ENCODE measurements at places on chromosomes 7 and 10. TPM values are rescaled to one million over a fixed set of nuclear protein-coding genes. Genes with fewer than 3 reads are reported as not detected.
A peak's percentile ranks its signal among the peaks of the same experiment; 100 is the strongest.

GRCh38 chr7:70712942-70713341 lies 419.0 kb upstream of the GALNT17 start:
- H3K27ac ChIP-seq: no peak overlapping the region
- DNase-seq: no peak
- no peaks in the 10 kb centered on the region for H3K36me3 ChIP-seq
- no peak overlapping the region for H3K4me3 ChIP-seq
- no peaks in the 10 kb centered on the region for H3K4me1 ChIP-seq

DNA sequence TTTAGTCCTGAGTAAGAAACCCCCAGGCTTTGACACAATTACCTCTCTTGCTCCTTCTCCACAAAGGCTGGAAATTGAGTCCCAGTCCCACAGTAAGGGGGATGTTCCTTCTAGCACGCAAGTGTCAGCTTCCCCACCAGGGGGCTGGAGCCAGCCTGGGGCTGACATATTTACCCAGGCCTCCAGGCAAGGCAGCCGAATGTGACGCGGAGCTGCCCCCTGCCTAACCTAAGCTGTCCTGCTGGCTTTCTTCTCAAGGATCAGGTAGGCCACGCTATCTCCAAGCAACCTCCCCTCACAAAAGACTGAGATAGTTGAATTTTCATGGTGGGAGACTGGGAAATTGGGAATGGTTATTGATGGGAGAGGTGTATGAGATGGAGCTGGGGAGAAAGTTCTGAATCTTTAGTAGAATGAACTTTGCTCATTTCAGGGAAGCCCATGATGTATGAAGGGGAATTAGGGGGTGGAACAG lies 19.2 kb upstream of the BMPER start:
- no peak overlapping the region for H3K4me3 ChIP-seq
- H3K27ac ChIP-seq: no peak overlapping the region
- H3K4me1 ChIP-seq: no peaks in the 10 kb centered on the region
- DNase-seq: no peak
- no peaks in the 10 kb centered on the region for H3K36me3 ChIP-seq

DNA sequence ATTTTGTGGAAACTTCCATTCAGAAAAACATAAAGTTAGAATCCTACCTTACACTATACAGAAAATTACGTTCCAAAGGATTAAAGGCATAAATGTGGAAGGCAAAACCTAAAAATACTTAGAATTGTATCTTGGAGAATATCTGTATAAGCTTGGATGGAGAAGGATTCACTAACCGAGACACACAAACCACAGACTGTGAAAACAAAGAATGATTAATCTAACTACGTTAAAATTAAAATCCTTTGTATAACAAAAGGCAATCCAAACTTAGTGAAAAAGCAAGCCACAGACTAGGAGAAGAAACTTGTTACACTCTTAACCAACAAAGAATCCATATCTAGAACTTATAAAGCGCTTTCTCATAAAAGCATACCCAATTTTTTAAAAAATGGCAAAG lies 678.8 kb downstream of the INHBA start:
- H3K36me3 ChIP-seq: no peaks in the 10 kb centered on the region
- H3K27me3 ChIP-seq: no peaks in the 10 kb centered on the region
- no peak overlapping the region for H3K4me3 ChIP-seq
- DNase-seq: no peak
- no peak overlapping the region for H3K27ac ChIP-seq
- H3K4me1 ChIP-seq: no peaks in the 10 kb centered on the region

GRCh38 chr7:46545790-46546189 lies 624.7 kb upstream of the IGFBP3 start:
- H3K27ac ChIP-seq: no peak overlapping the region
- DNase-seq: no peak
- H3K36me3 ChIP-seq: no peaks in the 10 kb centered on the region
- H3K4me1 ChIP-seq: no peaks in the 10 kb centered on the region

GRCh38 chr7:97733276-97734161 lies 1.6 kb downstream of the TAC1 start:
- H3K27ac ChIP-seq: no peak overlapping the region
- H3K36me3 ChIP-seq: peaks cover 7% of the 10 kb centered on the region
- peaks cover 55% of the 10 kb centered on the region for H3K27me3 ChIP-seq
- H3K4me1 ChIP-seq: peaks cover 14% of the 10 kb centered on the region
- H3K4me3 ChIP-seq: no peak overlapping the region

DNA sequence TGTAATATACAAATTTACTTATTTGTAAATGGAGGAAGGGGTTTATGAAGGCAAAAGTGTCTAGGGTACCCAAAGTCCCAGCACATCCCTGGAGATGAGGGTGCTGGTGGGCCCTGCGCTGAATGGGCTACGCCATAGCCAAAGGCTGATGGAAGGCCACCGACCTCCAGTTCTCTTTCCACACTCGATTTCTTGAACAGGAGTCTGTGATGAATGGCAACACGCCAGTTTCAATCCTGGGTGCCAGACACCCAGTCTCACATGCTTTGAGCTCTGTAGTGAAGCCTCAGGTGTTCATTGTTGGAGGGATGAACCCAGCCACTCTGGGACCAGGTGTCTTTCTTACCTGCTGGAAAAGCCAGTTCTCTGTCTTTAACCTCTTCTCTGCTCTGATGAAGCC lies 752 bp downstream of the LRMDA start:
- peaks cover 2% of the 10 kb centered on the region for H3K4me1 ChIP-seq
- no peak overlapping the region for H3K4me3 ChIP-seq
- H3K27ac ChIP-seq: no peak overlapping the region
- H3K36me3 ChIP-seq: no peaks in the 10 kb centered on the region
- no peak for DNase-seq

GRCh38 chr7:90824386-90825307 lies 228.5 kb downstream of the CDK14 start:
- no peak overlapping the region for H3K4me3 ChIP-seq
- no peaks in the 10 kb centered on the region for H3K36me3 ChIP-seq
- no peaks in the 10 kb centered on the region for H3K4me1 ChIP-seq
- no peak for DNase-seq
- H3K27me3 ChIP-seq: no peaks in the 10 kb centered on the region
- no peak overlapping the region for H3K27ac ChIP-seq

DNA sequence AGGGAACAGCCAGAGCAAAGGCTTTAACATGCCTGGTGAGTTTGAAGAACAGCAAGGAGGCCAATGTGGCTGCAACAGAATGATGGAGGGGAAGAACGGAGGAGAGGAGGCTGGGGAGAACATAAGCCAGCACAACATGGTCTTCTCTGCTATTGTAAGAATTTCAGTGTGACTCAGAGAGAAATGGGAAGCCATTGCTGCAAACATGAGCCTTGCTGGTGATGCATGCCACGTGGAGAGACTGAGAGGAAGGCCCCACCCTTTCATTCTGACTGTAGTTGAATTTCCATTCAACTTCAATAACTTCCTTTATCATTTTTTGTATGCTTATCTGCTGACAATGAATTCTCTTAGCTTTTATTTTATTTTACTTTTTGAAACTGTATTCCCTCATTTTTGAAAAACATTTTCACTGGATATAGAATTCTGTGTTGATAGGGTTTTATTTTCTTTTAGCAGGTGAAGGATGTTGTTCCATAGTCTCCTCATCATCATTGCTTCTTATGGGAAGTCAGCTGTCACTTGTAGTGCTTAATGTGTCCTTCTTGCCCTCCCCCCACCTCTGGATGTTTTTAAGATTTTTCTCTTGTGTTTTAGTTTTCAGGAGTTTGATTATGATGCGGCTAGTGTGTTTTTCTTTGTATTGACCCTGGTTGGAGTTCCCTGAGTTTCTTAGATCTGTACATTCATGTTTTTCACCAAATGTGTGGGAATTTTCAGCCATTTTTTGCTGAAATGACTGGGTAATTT lies 46.4 kb upstream of the LEP start:
- peaks cover 30% of the 10 kb centered on the region for H3K27me3 ChIP-seq
- H3K36me3 ChIP-seq: peaks cover 6% of the 10 kb centered on the region
- no peaks in the 10 kb centered on the region for H3K4me1 ChIP-seq
- no peak overlapping the region for H3K4me3 ChIP-seq

DNA sequence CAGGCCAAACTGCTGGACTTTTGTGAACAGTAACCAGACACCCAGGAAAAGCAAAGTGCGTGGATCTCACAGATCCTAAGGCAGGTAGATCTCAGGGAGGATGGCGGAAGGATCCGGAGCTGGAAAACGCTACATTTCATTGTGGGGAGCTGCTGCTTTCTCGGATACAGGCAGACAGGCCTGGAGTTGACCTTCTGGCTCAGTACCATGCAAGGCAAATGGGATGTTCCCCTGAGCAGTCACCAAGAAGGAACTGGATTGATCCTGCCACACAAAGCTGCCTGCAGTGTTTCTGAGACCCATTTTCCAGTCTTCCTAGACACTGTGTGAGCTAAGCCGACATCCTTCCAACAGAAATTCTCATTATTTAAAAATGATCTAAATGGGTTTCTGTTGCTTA lies 65.5 kb downstream of the ZRANB1 start:
- H3K4me1 ChIP-seq: no peaks in the 10 kb centered on the region
- H3K27me3 ChIP-seq: peaks cover 15% of the 10 kb centered on the region
- no peak for DNase-seq

GRCh38 chr10:107767185-107767584 lies 602.7 kb upstream of the SORCS1 start:
- no peak overlapping the region for H3K27ac ChIP-seq
- H3K4me1 ChIP-seq: no peaks in the 10 kb centered on the region
- no peaks in the 10 kb centered on the region for H3K36me3 ChIP-seq
- no peak for DNase-seq
- no peaks in the 10 kb centered on the region for H3K27me3 ChIP-seq

DNA sequence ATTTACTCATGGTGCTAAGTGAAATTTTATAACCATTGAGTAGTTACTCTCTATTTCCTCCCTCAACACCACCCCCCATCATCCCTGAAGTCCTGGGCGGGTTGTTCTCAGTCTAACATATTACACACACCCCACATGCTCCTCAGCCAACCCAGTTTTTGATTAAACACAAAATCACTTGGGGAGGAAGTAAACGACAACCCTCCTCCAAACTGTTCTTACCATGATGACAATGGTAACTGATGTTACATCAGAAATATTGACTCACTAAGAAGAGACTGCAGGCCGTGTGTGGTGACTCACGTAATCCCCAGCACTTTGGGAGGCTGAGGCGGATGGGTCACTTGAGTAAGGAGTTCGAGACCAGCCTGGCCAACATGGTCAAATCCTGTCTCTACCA lies 44.2 kb downstream of the RAB11FIP2 start:
- H3K36me3 ChIP-seq: peaks cover 33% of the 10 kb centered on the region
- H3K4me3 ChIP-seq: no peak overlapping the region

GRCh38 chr7:142739923-142740492 lies 9.3 kb upstream of the PRSS1 start:
- no peaks in the 10 kb centered on the region for H3K27me3 ChIP-seq
- no peak overlapping the region for H3K27ac ChIP-seq
- H3K4me3 ChIP-seq: peak overlapping the region; percentile 38

DNA sequence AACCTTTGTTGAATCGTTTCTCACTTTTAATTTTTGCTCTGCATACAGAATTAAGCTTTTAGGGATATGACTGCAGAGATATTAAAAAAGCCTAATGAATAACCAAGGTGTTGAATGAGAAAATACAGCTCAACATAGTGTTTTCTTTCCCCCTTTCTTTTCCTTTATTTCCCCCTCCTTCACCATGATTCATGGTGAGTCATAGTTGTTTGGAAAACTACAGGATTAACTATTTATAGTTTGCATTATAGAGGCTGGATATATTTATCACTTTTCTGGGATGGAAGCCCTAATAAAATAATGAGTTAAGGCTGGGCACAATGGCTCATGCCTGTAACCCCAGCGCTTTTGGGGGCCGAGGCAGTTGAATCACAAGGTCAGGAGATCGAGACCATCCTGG lies 115.0 kb downstream of the DNAJB9 start:
- no peaks in the 10 kb centered on the region for H3K27me3 ChIP-seq
- H3K36me3 ChIP-seq: no peaks in the 10 kb centered on the region
- H3K27ac ChIP-seq: no peak overlapping the region
- H3K4me1 ChIP-seq: no peaks in the 10 kb centered on the region
- no peak for DNase-seq

BTBD16 gene
- total RNA-seq: not detected

CCL26 gene
- not detected for total RNA-seq

CLDN12 gene
- 1.7 TPM for total RNA-seq

CYP3A4 gene
- total RNA-seq: not detected

Measured in activated CD8-positive, alpha-beta T cell treated with anti-CD3 and anti-CD28 coated beads, Interleukin-2, amount 10 ng/mL, durations not matched to agents 7 days and 5 days (primary cell).